Cortex of kidney (tissue), 1 donor: ENCODE measurements at places on chromosomes 7 and 10.

- no peak for DNase-seq
Observed at GRCh38 chr10:75532253-75532924, 101.0 kb downstream of the LRMDA start.

DNA sequence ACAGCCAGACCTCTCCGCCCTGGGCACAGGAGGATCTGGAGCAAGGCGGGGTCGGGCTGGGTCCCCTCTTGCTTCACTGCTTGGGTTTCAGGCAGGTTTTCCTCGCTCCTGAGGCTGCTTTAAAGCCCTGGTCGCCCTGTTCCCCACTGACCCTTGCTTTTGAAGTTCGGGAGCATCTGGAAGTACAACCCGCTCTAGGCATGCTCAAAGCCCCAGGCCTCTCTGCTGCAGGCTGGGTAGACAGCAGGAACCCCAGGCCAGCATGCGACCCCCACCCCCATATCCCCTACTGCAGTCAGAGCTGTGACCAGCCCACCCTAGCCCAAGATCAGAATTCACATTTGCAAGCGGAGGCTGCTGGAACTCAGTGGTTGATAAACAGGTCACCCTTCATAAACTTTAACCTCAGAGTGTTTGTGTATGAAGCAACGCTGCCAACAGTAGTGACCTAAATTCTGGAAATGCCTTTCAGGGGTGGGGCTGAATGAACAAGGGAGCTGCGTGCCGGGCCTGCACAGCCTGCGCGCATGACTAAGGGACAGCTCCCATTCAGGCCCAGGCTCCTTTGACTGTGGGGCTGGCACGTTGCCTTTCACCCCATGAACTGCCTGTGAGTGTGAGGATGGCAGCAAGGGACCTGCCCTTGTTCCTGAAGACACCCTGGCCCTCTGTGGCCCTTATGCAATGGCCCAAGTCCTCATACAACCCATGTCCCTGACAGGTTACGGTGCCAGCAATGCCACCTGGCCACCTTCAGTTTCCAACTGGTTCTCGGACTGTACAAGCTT lies 52.5 kb downstream of the PROSER2 start:
- no peak for DNase-seq

GRCh38 chr10:72407471-72407870 lies 52.8 kb upstream of the DNAJB12 start:
- no peak for DNase-seq

GRCh38 chr7:2507208-2507916 lies 12.2 kb upstream of the LFNG start:
- DNase-seq: no peak

- DNase-seq: no peak
Observed at GRCh38 chr7:128450409-128450808, 5.3 kb upstream of the HILPDA start.

GRCh38 chr7:76267107-76267893 lies 35.2 kb upstream of the HSPB1 start:
- DNase-seq: no peak

GRCh38 chr7:47088329-47089067 lies 493.4 kb downstream of the TNS3 start:
- no peak for DNase-seq

DNA sequence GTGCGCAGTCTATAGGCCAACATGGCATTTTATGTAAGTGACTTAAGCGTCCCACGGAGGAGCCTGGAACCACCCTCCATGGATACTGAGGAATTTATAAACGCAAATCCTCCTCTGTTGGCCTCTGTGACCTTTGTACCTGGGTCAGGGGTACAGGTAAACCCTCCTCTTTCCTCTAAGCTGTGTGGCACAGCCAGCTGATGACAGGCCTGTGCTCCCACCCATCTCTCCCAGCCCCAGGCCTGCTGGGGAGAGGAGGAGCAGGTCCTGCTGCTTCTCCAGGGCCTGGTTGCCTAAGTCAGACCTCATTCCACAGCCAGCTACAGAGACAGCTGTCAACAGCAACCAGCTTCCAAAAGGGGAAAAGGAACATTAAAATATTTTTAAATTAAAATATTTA lies 5.0 kb downstream of the AVPI1 start:
- no peak for DNase-seq

DNA sequence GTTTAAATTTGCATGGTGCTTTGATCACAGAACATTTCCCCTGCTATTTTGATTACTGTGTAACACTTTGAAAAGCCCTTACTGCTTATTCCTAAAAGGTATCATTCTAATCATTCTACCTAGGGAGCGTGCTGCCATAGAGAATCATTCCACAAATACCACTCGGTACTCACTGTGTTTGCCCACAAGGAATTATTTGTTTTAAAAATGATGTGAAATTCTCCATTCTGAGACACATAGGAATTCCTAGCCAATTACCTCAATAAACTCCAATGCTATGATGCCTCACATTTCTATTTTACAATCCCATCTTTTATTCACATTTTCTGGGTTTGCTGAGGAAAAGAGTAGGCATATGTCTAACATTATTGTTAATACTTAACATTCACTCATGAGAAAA lies 16.2 kb upstream of the TES start:
- DNase-seq: no peak
